ENCODE measurements at places on chromosomes 3 and 15. TPM values are rescaled to one million over a fixed set of nuclear protein-coding genes. Genes with fewer than 3 reads are reported as not detected.

RHCG gene
- total RNA-seq: not detected

PLA2G4D gene
- not detected for total RNA-seq

NAALADL2 gene
- 1.2 TPM for total RNA-seq

TTLL13 gene
- not detected for total RNA-seq
